ENCODE measurements at places on chromosomes 1 and 21.

DNA sequence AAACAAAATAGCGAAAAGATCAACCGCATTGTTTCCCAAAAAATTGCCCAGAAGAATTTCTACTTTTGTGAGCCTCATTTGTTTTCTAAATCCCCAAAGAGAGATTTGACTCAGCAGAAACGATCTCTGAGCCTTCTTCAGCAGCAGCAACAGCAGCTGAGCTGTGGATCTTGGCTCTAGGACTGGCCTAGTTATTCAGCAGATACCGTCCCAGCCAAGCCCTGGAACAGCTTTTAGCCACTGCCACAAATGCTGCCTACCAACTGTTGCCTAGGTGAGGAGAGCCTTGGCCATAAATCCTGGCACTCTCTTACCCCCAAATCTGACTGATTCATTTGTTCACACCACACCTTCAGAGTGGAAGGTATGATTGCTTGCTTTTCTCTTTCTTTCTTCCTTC is 320.1 kb downstream of the TGFB2 start:
- no peak for DNase-seq

DNA sequence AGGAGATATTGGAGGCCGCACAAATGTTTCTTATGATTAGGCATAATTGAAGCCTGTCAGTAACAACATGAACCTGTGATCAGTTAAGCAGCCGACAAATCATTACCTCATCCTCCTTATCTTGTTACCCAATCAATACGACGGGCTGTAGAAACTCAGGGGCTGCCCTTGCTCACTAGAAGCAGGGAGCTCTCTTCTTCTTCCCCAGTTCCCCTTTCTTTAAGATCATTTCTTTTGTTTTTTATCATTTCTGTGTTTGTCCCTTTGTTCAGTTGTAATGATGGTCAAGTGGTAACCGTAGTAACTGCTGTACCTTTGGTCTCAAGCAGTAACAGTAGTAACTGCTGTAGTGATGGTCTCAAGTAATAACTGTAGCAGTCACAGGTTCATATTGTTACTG is 13.8 kb upstream of the FCGR2A start:
- DNase-seq = no peak

- DNase-seq = no peak
These were observed 2.0 kb upstream of the MARCKSL1 start for GRCh38 chr1:32337855-32338636.

DNA sequence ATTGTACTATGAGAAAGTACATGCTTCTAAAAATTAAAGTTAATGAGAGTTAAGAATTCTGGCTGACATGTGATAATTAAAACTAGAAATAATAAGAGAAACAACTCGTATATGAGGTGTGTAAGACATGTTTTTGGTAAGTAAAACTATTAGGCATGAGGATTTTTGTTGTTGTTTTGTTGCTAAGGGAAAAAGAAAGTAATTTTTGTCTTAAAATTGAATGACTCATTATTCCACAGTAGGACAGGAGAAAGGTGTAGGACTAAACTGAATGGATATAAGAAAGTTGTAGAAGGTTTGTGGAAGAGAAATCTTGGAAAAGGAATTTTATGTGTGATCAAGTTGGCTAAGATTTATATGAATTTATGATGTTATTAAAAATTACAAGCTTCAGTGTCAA is 54.8 kb downstream of the TBX19 start:
- DNase-seq = no peak

DNA sequence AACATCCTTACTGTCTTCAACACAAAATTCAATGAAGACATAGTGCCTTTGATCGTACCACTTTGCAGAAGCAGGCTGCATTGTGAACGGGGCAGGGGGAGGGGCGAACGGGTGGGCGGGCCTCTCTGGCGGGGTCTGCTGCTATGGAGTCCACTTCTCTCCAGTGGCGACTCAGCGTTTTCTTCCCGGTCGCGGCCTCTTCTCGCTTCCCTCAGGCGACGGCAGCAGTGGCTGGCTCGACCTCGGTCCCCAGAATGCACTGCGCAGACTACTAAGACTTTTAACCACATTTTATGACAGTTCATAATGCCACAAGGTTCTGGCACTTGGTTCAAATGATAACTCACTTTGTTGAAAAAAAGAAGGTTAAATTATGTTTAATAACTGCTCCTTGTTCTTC is 21.2 kb downstream of the GBP2 start:
- no peak for DNase-seq
